ENCODE measurements at places on chromosomes 4 and X. TPM values are rescaled to one million over a fixed set of nuclear protein-coding genes. Genes with fewer than 3 reads are reported as not detected.

- no peak for DNase-seq
Measured at GRCh38 chr4:159075531-159075932, 27.3 kb upstream of the RAPGEF2 start.

DNA sequence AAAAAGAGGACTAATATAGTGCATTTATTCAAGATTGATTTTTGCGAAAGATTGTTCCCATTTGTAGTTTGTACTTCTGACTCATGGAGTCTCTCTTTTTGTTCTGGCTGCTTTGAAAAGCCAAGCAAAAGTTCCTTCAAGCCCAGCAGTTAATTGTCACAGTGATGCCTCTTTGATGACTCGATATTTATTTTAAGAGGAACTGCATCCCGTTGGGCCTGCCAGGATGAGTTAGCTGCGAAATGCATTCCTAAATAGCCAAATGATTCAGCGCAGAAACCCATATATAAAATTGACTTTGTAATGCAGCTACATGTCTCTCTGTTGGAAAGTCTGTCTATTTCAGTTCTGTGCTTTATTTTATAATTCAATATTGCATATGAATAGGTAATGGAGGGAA lies 295.1 kb downstream of the GBA3 start:
- no peak for DNase-seq

- no peak for DNase-seq
Measured at GRCh38 chrX:34978171-34978570, 35.6 kb downstream of the FAM47B start.

GRCh38 chrX:33385546-33385945 lies 174.2 kb upstream of the DMD start:
- DNase-seq, result no peak

DNA sequence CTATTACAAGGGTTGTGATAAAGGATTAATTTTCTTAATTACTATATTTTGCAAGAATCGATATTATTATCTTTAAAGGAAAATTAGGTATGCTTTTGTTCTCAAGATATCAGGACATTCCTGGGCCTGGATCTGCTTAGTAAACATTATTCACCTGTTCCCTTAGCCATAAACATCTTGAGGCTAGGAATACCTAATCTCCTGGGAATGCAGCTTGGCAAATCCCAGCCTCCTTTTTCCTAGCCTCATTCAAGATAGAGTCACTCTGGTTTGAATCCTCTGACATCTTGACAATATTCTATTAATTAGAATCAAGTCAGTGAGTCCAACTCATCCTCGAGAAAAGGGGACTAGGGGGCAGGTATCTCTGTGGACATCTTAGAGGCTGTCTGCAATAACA lies 327.1 kb downstream of the STIM2 start:
- DNase-seq, result no peak

- no peak for DNase-seq
Measured at GRCh38 chr4:87067124-87067885, 132.5 kb downstream of the AFF1 start.

- no peak for DNase-seq
Measured at GRCh38 chr4:24224446-24224845, 334.6 kb upstream of the PPARGC1A start.

- DNase-seq, result no peak
Measured at GRCh38 chr4:128700659-128701350, 108.7 kb upstream of the JADE1 start.

DNA sequence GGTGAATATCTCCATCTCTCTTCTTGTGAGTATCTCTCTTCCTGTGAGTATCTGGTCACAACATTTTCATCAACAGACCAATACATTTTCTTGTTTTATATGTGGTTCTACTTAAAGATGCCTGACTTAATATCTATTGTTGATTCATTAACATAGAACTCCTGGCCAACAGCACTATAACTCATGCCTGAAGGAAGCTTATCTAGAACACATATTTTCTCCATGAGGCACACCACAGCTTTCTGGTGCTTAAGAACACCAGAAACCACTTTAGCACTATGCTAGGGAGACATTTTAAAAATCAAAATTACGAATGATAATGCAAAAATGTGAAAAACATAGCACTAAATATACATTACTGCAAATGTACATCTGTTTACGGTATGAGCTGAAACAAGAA lies 190.4 kb downstream of the GABRB1 start:
- no peak for DNase-seq

- no peak for DNase-seq
Measured at GRCh38 chr4:2943364-2944090, 19.7 kb downstream of the NOP14 start.

DNA sequence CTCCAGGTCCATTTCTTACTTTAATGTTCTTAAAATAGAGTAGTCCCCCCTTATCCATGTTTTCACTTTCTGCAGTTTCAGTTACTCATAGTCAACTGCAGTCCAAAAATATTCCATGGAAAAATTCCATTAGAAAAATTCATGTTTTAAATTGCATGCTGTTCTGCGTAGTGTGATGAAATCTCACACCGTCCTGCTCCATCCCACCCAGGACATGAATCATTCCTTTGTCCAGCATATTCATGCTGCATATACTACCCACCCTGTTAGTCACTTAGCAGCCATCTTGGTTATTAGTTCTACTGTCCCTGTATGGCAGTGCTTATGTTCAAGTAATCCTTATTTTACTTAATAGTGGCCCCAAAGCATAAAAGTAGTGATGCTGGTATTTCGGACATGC lies 5.4 kb upstream of the PDLIM5 start:
- DNase-seq, result no peak

DNA sequence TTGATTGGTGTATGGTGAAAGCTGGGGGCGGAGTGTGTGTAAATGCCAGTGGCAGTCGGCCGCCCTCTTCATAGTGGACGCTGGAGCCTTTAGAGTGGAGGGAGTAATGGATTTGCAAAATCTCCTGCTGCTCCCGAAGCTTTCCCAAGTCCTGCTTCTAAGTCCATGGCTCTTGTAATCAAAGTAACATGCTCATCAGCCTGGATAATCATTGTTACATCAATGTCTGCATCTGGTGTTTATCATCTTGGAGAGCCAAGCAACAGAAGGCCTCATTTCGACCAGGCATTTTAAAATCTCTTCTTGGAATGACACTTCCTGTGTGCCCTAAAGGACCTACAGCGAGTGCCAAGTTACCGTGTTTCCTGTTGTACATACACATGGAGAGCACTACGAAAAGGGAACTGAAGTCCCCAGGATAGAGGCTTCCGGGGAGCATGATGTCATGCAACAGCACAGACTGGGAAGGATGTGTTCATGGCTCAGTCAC lies 32.2 kb downstream of the UNC5C start:
- no peak for DNase-seq

SATL1 gene
- total RNA-seq, result not detected

UCHL1 gene
- 3.0 TPM for total RNA-seq

NOX1 gene
- total RNA-seq, result not detected

FGD1 gene
- total RNA-seq, result 0.07 TPM

FBXL5 gene
- 27.5 TPM for total RNA-seq

CCKAR gene
- total RNA-seq, result not detected

KIAA1210 gene
- not detected for total RNA-seq

SSX3 gene
- not detected for total RNA-seq

FRMPD4 gene
- total RNA-seq, result not detected
